KBM-7 (cell line): ENCODE measurements at places on chromosomes 5 and 9.

DNA sequence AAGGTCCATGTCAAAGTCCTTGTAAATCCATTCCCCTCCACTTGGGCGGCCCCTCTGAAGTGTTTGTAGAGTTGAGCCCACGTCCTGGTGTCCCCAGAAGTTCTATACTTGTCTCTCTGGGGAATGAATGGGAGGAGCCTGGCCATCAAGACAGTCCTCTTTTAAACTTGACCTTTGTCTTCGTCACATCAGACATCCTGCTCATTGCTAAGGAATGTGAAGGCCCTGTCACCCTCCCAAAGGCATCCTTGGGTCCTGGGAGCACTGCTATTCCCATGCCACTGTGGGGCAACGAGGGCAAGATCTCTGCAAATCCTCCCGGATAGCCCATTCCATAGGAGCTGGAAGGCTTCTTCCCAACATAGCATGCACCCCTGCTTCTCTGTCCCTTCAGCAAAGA is 235.5 kb downstream of the SLIT3 start:
- DNase-seq: no peak

GRCh38 chr5:139898981-139899380 is 103.4 kb downstream of the PSD2 start:
- DNase-seq: no peak

- DNase-seq: no peak
Observed at GRCh38 chr9:79985772-79986171, 414.0 kb downstream of the TLE4 start.

DNA sequence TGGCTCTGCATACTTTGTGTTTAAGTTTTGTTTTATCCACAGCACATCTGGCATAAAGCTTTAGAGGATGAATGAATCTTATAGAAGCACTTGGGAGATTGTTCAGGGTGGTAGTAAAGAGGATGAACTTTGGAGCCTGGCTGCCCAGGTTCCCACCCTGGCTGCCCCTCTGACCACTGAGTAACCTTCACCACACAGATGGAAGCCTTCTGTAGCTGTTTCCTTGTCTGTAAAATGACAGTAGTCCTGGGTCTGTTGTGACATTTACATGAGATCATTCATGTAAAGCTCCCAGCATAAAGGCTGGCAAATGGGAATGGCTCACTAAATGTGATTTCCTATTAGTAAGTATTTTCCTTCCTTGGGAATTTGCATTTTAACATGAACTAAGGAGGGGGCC is 85.7 kb upstream of the FAM169A start:
- DNase-seq: no peak

DNA sequence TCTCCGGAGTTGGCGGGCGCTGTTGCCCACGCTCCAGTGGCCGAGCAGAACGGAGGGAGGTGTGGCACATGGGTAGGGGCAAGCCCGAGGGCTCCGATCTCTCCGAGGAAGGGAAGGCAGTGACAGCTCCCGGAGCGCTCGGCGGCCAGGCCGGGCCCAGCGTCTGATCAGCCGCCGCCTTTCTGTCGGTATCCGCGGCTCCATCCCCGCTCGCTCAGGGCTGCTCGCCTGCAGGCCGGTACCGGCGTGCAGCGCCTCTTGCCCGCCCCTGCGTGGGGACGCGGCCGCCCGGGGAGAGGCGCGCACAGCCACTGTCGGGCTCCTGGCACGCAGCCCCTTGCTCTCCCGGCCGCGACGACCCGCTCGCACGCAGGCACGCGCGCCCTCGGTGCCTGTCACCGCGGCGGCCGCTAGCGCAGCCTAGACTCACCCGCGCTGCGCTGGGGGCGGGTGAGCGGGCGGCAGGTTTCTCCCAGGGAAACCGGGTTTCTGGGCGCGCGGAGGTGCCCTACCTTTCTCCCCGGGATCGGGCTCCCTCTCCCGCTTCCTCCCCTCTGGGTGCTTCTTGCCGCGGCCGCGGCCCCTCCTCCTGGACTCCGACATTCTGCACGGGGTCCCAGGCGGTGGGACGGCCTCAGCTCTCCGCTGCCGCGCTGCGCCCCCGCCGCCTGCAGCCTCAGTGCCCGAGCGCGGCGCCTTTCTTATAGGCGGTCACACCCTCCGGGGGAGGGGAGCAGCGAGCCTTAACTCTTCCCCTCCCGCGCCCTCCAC is 108.4 kb downstream of the PSD2 start:
- DNase-seq: peak; percentile 14

DNA sequence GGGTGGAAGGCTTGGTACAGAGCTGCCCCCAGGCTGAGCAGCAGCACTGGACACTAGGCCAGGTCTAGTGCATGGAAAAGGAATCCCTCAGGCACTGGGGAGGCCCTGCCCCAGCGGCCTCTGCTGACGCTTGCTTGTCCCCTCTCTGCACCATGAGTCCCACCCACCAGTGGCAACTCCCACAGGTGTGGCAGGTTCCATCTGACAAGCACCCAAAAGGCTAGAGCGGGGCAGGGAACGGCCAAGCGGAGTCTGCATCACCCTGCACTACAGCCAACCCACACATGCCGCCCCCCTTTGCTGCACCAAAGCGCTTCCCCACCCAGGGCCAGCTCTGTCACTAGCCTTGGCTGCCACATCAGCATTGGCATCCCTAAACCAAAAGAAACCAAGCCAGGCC is 115.2 kb upstream of the SARDH start:
- DNase-seq: no peak

- no peak for DNase-seq
Observed at GRCh38 chr5:143837306-143837848, 25.4 kb downstream of the HMHB1 start.

- no peak for DNase-seq
Observed at GRCh38 chr5:173671121-173671949, 54.9 kb upstream of the BOD1 start.

GRCh38 chr5:124561451-124561850 is 185.0 kb downstream of the ZNF608 start:
- no peak for DNase-seq
